GM18507 (cell line): ENCODE measurements at places on chromosomes 13 and 19.

DNA sequence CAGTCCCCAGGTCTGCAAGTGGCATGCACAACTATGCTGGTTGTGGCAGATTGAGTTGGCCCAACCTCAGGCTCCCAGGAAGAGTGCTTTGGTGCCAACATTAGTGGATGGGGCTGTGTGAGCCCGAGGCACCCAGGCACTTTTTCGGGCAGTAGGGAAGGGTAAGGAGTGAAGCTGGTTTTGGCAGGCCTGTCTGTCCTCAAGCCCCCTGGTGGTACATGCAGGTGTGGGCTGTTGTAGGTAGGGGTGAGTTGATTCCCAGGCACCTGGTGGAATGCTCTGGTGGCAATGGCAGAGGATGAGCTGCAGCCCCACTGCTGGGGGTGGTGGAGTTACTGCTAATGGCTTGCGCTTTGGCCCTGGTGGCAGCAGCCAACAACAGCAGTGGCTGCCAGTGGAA, 723.7 kb upstream of the SLITRK1 start:
- no peak for DNase-seq

- DNase-seq, result no peak
These were observed 659 bp downstream of the GNA11 start for GRCh38 chr19:3094601-3095440.

- DNase-seq, result no peak
These were observed 123.5 kb upstream of the CACNA1A start for GRCh38 chr19:13629687-13630357.

- DNase-seq, result no peak
These were observed 72.8 kb downstream of the COG3 start for GRCh38 chr13:45537516-45537915.

DNA sequence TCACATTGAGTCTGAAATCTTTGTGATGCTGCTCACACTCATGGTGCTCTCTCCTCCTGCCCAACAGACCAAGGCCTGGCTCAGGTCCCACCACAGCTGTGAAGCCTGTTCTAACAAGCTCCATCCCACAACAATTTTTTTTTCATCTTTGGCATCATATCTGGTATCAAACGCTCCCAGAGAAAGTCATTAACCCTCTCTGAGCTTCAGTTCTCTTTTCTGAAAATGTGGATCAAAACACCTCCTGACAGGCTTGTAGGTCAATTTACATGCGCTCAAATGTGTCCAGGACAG, 224.4 kb downstream of the LACC1 start:
- no peak for DNase-seq

GRCh38 chr13:113742000-113742441, 17.0 kb upstream of the TMEM255B start:
- no peak for DNase-seq

DNA sequence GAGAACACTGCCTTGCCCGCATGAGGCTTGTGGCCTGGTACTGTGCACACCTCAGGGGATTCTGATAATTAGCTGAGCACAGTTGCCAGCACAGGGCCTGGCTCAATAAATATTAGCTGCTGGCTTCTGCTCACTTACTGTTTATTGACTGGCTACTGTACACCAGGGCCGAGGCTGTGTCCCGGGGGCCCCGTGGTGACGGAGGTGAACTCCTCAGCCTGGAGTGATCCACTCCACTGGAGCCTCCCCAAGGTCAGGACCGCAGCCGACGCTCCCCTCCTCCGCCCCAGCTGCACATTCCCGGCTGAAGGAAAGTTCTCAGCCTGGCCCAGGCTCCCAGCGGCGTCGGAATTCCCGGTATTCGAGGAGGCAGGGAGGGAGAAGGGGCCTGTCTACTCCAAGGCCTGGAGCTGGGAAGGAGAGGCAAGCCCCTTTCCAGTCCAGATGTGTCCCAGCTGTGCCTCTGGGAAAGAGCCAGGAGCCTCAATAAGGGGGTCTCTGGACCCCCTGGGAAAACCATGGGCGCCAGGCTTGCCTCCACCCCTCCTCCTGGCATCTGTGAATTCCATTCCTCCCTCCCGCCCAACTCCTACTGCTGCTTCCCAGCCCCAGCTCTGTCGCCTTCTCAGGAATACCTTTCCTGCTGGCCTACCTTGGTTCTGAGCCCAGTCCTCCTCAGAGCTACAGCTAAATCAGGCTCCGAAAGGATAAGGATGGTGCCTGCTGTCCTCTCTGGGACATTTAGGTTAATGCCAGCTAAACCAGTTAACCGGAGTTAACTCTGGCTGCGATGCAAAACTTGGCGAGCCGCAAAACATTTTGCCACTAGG, 7.3 kb downstream of the RPS16 start:
- DNase-seq, result no peak

DNA sequence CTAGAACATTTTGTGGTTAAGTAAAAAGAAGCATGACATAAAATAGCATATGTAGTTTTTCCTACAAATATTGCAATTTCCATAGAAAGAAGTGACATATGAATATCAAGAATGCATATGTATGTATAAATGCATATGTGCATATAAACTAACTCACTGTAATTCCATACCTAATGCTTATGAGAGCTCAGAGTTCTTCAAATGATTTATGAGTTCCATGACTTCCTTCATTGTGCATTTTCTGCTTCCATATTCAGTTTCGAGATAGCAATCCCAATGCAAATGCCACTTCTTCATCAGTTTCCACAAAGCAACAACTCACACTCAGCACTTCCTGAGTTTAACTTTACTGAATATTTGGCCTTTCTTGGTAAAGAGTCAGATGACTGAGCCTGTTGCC, 1744.3 kb upstream of the MIR17HG start:
- no peak for DNase-seq

- DNase-seq, result peak; percentile 2
These were observed 515 bp downstream of the UFM1 start for GRCh38 chr13:38350114-38350617.

GRCh38 chr19:49544154-49544553, 16.4 kb downstream of the RCN3 start:
- DNase-seq, result no peak

GRCh38 chr19:40778706-40779284, 748 bp downstream of the RAB4B start:
- no peak for DNase-seq

- DNase-seq, result no peak
These were observed 10.1 kb downstream of the NFILZ start for GRCh38 chr19:8640402-8641004.

- no peak for DNase-seq
These were observed 11.8 kb upstream of the PLA2G4C start for GRCh38 chr19:48122421-48122820.

GRCh38 chr19:46254776-46255175, 25.2 kb downstream of the IGFL1 start:
- DNase-seq, result no peak

GRCh38 chr13:109816808-109817203, 30.4 kb upstream of the IRS2 start:
- no peak for DNase-seq

DNA sequence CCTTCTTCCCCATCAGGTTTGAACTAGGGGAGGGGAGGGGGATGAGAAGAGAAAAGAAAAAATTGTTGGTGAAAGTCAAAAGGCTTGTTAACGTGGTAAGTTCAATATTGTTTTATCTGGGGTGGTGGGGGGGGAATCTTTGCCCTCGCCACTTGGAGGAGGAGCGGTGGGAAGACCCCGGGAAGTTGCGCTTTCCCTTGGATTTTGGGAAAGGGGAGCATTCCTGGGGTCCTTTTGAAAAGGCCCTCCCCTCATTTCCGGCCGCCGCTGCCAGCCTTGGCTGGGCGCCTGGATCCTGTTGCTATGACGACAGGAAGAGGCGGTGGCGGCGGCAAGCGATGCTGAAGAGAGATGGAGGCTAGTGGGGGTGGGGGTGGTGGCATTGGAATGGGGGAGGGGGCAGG, 4.6 kb upstream of the CACNG8 start:
- no peak for DNase-seq

DNA sequence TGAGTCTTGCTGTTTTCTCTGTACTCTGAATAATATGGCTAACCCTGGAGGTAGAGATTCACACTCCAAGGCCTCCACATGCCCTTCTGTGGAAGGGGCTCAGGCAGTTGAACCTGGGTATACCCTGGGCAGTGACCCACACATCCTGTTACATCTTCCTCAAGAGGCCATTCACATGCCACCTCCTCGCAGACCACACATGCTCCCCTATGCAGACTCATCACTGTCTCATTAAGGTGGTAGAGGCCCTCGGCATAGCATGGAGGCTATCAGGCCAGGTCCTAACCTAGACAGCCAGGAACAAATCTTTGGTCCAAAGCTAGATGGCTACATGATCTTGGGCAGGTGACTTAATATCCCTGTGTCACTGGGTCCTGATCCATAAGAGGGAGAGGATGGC, 363.9 kb upstream of the ZNF507 start:
- no peak for DNase-seq

- no peak for DNase-seq
These were observed 16.4 kb downstream of the ARID3A start for GRCh38 chr19:942133-942645.

GRCh38 chr19:39553082-39553652, 13.2 kb upstream of the EID2 start:
- DNase-seq, result no peak

DNA sequence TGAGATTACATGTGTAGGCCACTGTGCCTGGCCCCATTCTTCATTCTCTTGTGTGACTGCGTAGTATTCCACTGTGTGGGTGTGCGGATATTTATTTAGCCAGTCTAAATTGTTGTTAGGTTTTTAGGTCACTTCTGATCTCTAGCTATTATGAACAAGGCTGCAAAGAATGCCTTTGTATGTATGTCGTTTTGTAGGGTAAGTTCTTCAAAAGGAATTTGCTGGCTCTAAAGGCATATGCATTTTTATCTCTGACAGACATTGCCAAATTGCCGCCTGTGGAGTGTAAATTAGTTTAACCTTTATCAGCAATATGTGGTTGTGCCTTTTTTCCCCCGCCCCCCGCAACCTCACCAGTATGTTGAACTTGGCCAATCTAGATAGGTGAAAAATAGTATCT, 30.3 kb upstream of the EHD2 start:
- DNase-seq, result no peak

- no peak for DNase-seq
These were observed 60.5 kb downstream of the WDR87 start for GRCh38 chr19:37845932-37846331.

- no peak for DNase-seq
These were observed 151.2 kb downstream of the SLITRK1 start for GRCh38 chr13:83731113-83731512.

- DNase-seq, result no peak
These were observed 471 bp downstream of the DACH1 start for GRCh38 chr13:71866335-71867130.

- no peak for DNase-seq
These were observed 46.3 kb upstream of the ZNF730 start for GRCh38 chr19:23070353-23071146.

GRCh38 chr19:49718991-49719390, 28.1 kb downstream of the CPT1C start:
- no peak for DNase-seq

DNA sequence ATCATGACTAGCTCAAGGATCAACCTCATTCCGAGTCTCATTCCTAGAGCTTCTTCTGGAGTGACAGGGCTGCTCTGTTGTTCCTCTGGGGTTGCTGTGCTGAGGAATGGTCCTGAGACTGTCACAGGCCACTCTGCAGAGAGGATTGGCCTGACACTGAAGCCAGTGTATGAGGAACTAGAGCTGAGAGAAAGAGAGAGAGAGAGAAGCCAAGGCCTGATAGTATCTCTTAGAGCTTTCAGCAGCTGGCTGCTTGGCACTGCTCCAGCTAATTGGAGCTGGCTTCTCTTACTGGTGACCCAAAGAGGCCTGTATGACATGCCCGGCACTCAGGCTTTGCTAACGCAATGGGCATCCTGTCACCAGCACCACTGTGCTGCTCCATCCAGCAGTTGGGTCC, 73.4 kb upstream of the FLT1 start:
- DNase-seq, result no peak

DNA sequence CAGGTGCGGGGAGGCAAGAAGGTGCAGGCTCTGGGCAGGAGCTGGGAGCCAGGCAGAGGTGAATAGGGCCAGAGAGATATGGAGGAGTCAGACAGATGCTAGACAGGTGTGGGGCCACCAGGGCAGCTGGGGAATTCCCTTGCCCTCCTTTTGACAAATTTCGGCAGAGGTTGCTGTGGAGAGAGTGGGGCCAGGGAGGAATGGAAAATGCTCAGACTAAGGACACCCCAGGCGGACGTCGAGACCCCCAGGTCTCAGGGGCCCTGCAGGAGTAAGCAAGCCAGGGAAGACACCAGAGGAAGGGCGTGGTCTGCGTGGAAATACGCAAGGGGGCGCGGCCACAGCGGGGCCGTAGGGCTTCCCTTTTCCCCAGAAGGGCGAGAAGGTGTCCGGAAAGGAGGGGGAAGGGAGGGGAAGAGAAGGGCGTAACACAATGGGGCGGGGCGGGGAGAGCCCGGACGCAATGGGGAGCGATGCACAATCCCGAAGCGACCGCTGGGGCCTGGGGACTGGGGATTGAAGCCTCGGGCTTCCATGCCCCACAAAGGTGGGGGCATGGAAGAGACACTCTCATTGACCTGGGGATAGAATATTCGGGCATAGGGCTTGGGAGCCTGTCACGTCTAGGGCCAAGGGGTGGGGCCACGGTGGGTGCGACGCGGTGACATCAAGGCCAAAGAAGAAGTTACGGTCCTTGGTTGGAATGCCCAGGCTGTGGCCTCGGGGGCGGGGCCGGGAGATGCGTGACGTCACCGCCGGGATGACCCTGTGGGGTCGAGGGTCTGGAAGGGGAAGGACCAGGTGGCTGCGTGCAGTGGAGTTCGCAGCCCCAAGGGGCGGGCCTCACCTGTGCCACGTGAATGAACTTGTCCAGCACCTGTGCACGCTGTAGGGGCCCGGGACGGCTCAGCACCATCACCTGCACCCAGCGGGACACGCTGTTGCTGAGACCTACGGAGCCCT, 8.2 kb downstream of the RASGRP4 start:
- no peak for DNase-seq

DNA sequence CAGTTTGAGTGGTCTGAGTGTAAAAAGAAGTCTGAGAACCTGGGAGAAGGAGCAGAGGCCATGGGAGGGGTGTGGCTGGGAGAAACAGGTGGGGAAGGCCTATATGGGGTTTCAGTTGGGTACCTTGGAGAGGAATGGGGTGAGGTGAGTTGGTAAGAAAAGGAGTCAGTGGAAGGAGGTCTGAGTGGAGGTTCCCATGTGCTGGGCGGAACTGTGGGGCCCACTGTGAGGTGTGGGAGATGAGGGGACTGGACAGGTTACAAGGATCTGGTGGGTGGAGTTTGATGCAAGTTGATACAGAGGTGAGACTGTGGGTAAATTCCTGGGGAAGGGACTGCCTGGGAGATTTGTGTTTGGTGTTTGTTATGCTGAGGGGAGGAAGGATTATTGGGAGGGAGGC, 2.1 kb downstream of the ZNF574 start:
- no peak for DNase-seq

- no peak for DNase-seq
These were observed 55.0 kb downstream of the TINCR start for GRCh38 chr19:5512715-5513114.

GRCh38 chr19:32879741-32880140, 10.2 kb upstream of the SLC7A9 start:
- no peak for DNase-seq
